Stimulated activated CD4-positive, alpha-beta T cell treated with anti-CD3 and anti-CD28 coated beads, TNF-alpha, amount 100 ng/mL, for 1 hour (primary cell): ENCODE measurements at places on chromosomes 6 and 20.

- no peak for DNase-seq
Measured at GRCh38 chr6:41457303-41457670, 88.9 kb upstream of the FOXP4 start.

GRCh38 chr20:35006531-35006971, 50.9 kb downstream of the MYH7B start:
- DNase-seq, result no peak

GRCh38 chr6:143062551-143062950, 1.9 kb downstream of the AIG1 start:
- DNase-seq, result no peak

- no peak for DNase-seq
Measured at GRCh38 chr20:6533351-6533750, 234.1 kb upstream of the BMP2 start.

GRCh38 chr6:15533379-15534026, 129.3 kb downstream of the DTNBP1 start:
- DNase-seq, result no peak

GRCh38 chr20:51492167-51493092, 50.1 kb downstream of the NFATC2 start:
- no peak for DNase-seq

GRCh38 chr6:168037242-168037641, 39.8 kb downstream of the KIF25 start:
- DNase-seq, result no peak

DNA sequence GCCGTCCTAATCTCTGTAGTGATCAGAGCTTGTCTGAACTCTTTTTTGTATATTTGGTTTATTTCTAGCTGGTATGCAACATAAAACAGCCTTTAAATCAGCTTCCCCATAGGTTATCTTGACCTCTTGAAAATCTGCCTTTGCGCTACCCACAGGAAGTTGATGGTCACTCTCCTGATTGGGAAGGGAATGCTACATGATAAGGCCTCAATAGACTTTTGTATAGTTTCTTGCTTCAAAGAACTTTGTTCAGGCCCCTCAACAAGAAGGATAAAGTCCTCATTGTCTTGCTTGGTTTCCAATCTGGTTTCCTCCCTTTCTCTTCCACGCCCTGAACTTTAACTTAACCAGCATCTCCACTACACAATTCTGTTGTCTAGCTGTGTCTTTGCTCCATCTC, 95.4 kb upstream of the TENT5A start:
- no peak for DNase-seq

DNA sequence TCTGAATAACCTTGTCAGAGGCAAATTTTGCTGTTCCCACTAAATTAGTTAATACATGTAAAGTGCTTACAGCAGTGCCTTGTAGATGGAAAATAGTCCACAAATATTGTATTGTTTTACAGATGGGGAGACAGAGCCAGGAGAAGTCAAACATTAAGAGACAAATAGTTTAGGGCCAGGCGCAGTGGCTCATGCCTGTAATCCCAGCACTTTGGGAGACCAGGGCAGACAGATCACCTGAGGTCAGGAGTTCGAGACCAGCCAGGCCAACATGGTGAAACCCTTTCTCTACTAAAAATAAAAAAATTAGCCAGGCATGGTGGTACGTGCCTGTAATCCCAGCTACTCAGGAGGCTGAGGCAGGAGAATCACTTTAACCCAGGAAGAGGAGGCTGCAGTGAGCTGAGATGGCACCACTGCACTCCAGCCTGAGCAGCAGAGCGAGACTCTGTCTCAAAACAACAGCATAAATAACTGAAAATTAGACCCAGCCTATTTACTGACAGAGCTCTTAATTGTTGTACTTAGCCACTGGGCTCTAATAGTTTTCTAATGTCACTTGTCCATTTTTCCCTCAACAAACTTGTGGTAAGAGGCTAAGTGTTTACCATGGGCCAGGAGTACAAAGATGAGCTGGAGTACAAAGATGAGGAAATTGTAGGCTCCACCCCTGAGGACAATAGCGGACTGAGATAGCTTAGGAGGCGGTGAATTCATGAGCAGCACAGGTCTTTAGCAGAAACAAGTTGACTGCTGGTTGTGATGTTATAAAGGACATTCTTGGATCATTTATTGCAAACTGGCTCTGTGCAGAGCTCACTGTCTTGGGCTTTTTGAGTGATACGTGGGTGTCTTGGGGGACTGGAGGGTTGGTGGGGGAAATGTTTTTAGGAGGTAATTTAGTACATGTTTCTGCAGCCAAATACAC, 6.4 kb downstream of the ZSWIM3 start:
- DNase-seq, result no peak

DNA sequence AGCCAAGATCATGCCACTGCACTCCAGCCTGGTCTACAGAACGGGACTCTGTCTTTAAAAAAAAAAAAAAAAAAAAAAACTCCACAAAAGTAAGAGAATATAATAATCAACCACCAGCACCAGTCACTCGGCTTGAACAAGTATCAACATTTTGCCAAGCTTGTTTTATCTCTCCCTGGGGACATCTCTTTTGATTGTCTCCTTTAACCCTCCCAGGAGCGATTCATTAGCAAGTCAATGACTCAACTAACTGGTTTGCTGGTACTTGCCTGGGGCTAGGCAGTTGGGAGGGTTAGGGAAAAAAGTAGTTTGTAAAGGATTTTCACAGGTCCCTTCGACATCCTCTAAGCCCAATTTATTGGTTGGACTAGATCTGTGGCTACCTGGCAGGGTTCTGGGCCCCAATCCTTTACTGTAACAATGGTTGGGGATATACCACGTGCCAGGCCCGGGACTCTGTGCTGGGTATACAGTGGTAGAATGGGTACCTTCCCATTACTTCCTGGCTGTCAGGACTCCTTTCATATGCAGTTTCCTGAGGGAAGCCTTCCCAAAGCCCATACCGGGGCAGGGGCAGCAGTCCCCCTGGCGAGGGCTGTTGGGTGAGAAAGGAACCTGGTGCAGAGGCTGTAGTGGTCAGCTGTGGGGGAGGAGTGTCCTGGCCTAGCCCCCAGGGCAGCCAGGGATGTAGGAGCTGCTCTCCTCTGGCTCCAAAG, 12.2 kb downstream of the TGIF2 start:
- DNase-seq, result no peak

DNA sequence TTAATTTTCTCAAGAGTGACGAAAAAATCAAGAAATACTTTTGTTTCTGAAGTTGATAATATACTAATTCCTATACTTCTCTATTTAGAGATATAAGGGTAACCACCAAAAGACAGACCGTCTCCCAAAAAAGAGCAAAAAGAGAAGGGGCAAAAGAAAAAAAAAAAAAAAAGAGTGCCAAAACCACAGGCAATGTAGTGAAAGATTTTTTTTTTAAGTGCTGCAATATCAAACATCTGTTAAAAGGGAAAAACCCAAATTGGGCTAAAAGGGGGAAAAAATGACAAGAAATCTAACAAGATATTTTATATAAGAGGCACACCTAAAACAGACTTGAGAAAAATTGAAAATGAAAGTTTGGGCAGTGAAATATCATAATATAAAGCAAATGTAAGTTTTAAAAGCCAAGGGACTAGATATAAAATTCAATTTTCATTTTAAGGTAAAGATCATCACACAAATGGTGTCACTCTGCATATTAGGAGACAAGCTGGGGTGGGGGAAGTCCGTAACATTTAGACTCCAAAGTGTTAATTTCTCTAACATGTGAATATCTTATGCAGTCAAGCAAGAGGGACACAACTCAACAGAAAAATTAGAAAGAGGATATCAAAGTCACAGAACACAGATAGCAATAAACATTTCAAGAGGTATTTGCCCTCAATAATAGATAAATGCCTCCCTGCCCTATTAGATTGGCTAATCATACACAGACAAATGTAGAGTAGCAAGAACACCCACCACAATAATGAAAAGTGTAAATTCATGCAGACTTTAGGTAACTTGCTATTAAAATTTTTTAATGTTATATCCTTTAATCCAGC, 9.1 kb downstream of the C6orf52 start:
- no peak for DNase-seq

DNA sequence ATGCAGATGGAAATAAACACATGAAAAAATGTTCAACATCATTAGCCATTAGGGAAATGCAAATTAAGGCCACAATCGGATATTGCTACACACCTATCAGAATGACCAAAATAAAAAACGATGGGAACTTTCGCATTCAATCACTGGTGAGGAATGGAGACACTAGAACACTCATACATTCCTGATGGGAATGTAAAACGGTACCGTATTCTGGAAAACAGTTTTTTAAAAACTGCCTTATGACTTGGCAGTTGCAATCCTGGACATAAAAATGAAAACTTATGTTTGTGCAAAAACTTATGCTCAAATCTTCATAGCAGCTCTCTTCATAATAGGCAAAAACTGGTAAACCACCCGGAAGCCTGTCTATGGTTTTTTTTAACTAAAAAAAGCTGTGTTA, 146.0 kb downstream of the CEBPB start:
- DNase-seq, result no peak

- no peak for DNase-seq
Measured at GRCh38 chr6:12383448-12383847, 93.3 kb downstream of the EDN1 start.

- no peak for DNase-seq
Measured at GRCh38 chr20:59603781-59604541, at the start of gene PHACTR3. PHACTR3 (plus strand) TSS chr20:59604540; CDS start chr20:59605015, 475 bp downstream.

DNA sequence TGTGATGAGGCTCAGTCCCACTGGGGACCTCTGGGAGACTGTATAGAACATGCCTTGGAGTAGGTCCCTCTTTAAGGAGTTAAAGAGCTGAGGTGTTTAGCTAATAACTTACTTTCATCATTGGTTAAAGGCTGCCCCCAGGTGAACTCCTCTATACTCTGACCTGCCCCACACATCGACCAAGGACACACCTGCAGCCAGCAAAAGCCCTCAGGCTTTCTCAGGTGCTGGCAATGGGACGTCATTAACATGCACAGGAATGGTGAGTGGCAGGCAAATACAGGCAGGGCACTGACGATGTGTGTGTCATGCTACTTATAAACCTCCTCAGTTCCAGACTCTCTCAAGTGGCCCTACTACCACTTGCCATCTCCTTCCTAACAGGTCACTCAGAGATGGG, 366.4 kb downstream of the KIF16B start:
- no peak for DNase-seq

DNA sequence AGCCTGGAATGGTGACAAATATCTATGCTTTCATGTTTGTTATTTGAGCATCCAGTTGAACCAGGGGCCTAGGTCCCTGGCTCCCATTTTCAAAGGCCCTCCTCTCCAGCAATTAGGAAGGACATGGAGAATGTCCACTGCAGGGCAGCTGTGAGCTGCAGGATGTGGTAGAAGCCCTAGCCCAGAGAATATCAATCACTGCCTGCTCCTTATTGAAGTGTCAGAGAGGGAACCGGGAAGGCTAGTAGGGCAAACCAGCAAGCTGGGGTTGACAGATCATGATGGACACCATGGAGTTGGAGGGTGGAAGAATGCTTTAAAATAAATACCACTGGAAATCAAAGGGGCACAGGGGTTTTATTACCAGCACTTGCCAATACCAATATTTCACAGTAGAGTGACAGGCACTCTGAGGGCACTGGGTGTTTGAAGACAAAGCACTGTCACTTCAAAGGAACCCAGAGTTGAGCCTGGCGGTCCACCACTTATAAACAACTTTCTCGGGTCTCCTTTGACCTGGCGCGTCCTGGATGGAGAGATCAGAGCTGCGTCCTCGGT, 47.7 kb downstream of the ZNF831 start:
- DNase-seq, result no peak

- no peak for DNase-seq
Measured at GRCh38 chr6:89198235-89198634, 18.9 kb downstream of the GABRR1 start.

- no peak for DNase-seq
Measured at GRCh38 chr20:3661814-3662665, 1.2 kb downstream of the GFRA4 start.

DNA sequence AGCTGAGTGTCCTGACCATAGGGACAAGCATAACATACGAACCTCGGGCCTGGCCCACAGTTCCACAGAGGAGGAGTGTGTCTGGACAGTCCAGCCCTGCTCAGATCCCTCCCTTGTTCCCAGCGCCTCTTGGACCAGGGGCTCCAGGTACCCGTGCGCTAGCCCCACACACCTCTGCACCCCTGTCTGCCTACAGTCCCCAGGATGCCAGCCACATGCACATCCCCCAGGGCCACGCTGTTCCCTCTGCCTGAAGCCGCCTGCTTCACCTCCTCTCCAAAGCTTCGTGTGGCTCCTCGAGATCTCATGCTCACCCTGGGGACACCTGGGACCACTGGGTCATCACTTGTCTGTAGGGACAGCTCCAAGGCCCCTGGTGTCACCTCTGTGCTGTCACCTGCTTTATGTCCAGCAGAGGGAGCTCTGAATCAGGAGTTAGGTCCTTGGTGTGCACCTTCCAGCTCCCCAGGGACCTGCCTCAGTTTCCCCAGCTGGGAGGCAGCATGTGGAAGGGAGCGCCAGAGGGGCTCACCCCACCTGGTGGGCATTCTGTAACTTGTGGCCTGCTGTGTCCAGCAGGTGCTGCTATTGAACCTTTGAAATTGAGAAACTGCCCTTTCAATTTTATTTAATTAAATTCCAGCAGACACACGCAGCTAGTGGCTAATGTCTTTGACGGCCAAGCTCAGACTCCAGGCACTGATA, 7.3 kb upstream of the YTHDF1 start:
- peak; percentile 21 for DNase-seq

DNA sequence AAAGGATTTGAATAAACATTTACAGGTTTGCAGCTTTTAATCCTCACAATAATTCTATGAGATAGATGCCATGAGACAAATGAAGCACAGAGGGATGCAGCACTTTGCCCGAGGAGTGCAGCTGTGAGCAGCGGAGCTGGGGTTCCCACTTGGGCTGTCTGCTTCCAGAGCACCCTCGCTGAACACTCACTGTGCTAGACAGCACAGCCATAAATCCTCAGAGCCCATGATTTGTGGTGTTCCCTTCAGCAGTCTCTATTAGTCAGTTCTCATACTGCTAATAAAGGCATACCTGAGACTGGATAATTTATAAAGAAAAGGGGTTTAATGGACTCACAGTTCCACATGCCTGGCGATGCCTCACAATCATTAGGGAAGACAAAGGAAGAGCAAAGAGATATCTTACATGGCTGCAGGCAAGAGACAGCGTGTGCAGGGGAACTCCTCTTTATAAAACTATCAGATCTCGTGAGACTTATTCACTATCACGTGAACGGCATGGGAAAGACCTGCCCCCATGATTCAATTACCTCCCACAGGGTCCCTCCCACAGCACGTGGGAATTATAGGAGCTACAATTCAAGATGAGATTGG, 25.3 kb upstream of the CTAGE9 start:
- no peak for DNase-seq

DNA sequence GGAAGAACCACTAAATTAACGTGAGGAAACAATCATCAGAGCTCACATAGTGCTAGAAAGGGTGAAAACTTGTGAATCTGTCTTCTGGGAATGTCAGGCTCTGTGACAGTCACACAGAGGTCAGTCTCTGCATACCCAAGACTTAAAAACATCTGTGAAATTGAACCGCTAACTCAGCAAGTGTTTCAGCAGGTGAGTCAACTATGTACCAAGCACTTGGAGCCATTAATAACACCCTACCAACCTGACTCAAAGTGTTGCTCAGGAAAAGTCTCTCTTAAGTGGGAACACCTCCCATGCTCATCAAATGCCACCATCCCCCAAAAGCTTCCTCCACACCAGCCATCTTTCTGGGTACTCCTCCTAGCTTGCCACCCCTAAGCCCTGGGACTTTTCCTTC, 92.3 kb upstream of the CARMIL1 start:
- no peak for DNase-seq

GRCh38 chr20:31663838-31664695, 26.4 kb downstream of the COX4I2 start:
- no peak for DNase-seq
